Purkinje cell (primary cell): ENCODE measurements at places on chromosomes 5 and 9. TPM values are rescaled to one million over a fixed set of nuclear protein-coding genes. Genes with fewer than 3 reads are reported as not detected.

The DCAF12 gene
- 2.5 and 5.9 TPM in 2 replicates for polyA plus RNA-seq

The GCNT1 gene
- polyA plus RNA-seq, result 0.66 TPM in 1 of 2 replicates, not detected in the other

The SPOCK1 gene
- polyA plus RNA-seq, result 98.6 and 103 TPM in 2 replicates

The ABO gene
- polyA plus RNA-seq, result 0.10 TPM in 1 of 2 replicates, not detected in the other

The ANKRD20A1 gene
- 3.3 and 19.0 TPM in 2 replicates for polyA plus RNA-seq

The CACFD1 gene
- 1.3 and 11.2 TPM in 2 replicates for polyA plus RNA-seq

The GNA14 gene
- 5.8 and 7.1 TPM in 2 replicates for polyA plus RNA-seq
